ENCODE measurements at places on chromosomes 6 and 20.

DNA sequence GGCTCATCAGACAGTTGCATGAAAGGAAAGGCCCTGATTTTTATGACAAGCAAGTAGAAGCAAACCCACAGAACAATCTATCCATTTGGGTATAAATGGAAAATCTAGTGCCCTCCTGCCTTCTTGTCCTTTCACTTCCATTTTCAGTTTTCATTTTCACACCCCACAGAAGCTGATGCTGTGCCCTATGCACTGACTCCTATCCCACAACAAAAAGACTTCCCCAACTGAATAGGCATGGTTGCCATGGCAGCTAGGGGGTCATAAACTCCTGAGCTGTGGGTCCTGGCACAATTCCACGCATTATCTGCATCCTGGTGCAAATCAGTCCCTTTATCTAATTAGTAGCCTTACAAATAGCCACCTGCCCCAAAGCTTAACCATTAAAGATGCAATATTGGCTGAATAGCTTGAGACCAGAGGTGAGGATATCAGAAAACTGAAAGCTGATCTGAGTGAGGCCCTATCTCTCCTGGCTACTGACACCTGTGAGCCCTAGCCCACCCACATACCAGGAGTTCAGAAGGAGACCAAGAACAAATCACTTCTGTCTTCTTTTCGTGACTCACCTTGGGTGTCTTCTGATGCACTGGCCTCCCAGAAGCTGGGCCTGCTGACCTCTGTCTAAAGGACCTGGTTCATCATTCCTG is 34.9 kb upstream of the HEY2 start:
- no peak for DNase-seq

DNA sequence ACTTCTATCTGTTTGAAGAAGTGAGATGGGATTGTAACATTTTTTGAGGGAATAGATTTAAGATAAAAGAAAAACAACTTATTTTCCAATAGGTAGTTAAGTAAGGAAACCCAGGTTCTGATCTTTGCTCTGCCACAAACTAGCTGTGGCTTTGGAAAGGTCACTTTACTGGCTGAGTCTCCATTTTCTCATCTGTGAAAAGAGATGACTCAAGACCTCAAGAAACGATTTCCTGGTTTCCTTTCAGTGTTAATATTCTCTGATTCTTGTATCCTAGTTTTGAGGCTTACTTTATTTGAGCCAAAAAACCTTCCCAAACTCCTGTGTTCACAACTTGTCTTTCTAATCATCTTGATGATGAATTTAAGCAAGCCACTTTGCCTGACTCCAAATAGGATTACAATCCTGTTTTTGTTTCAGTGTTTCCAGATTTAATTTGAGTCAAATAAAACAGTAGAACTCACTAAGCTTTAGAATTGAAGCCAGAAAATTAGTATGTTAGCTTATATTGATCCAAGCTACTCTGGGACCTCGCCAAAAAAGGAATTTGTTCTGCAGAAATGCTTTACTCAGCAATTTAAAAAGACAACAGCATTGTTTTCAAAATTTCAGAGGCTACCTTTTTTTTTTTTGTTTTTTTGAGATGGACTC is 51.1 kb downstream of the ENPP1 start:
- no peak for DNase-seq

DNA sequence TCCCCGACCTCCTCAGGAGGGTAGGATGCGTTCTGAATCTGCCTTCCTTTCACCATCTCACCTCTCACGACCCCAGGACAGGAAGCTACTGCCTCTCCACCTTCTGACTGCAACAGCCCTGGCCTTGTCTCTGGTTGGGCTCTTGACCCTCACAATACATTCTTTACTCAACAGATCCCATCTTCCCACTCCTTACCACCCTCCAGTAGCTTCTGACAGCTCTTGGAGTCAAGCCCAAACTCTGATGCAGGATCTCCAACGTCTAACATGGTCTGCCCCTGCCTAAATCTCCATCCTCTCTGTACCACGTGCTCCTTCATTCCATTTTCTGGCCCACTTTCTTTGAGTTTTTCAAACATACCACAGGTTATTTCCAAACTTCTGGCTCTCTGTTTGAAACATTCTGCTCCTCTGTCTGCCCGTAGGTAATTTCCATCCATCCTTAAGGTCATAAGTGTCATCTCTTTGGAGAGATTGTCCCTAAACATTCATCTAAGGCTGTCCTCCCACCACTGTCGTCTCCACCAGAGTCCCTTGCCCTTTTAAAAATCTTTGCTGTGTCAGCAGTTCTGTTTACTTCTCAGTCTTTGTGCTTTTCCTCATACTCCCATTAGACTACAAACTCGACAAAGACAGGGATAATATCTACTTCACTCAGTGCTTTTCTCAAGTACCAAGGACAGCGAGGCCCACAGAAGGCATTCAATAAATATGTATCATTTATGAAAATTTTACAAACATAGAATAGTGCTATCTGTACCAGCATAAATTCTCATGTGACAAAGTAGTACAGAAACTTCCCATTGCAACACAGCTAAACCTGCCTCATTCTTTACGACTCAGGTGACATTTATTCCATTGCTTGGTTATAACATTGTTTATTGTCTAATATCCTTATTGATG is 73.6 kb downstream of the BCAS1 start:
- no peak for DNase-seq

DNA sequence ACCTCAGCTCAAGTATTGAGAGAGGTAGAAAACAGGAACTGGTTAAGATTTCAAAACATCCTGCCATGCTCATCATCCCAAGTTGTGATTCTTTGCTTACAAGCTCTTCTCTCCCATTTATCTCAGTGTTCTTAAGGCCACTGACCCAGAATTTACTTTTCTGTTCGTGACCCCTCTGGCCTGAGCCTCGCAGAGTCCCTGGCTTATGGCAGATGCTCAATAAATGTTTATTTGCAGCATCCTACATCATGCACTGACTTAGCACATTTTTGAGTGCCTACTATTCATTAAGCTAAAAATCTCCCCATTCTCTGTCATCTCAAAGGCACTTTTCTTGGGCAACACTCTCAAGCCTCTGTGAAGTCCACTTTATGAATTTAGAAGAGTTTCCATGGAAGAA is 33.4 kb upstream of the MC3R start:
- DNase-seq, result no peak

DNA sequence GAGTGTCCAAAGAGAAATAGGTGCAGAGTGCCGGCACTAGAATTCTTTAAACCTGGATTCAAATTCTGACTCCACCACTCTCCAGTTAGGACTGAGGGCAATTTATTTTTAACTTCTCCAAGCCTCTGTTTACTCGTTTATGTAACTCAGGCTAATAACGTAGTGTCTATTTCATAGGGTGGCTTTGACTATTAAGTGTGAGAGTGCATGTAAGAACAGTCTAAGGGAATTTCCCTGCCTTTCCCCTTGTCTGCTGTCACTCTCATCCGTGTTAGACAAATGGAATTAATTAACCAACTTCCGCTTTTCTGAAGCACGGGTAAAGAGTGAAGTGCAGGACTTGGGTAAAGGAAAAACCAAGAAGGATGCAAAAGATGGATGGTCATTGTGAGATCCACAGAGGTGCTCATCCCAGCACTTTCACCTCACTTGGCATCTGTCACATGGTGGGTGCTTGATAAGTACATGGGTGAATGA is 4.1 kb upstream of the ZKSCAN8 start:
- no peak for DNase-seq

DNA sequence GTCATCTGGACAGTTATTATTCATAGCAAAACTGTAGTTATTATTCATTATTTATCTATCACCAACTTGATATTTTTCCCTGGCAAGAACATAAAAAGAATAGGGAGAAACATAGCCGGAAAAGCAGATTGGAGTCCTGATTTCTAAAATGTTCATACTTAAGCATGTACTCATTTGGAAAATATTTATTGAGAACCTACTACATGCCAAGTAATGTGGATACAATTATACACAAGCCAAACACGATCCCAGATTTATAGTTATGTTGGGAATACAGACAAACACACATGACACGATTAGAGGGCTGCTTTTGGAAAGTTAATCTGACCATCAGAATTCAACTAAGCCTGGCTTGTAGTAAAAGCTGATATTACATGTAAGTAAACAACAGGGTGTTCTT is 30.7 kb downstream of the ARHGAP18 start:
- no peak for DNase-seq

GRCh38 chr20:61611401-61612180 is 359.5 kb downstream of the CDH4 start:
- DNase-seq, result no peak

Measured in stimulated activated CD4-positive, alpha-beta T cell treated with anti-CD3 and anti-CD28 coated beads, Interleukin-2, amount 100 ng/mL, for 48 hours (primary cell).